Right atrium auricular region (tissue), 2 donors: ENCODE measurements at places on chromosomes 16 and 17. TPM values are rescaled to one million over a fixed set of nuclear protein-coding genes. Genes with fewer than 3 reads are reported as not detected.

- no peak overlapping the region for H3K27ac ChIP-seq
- no peaks in the 10 kb centered on the region for H3K4me1 ChIP-seq
- H3K36me3 ChIP-seq: no peaks in the 10 kb centered on the region
- DNase-seq: no peak
- no peak overlapping the region for H3K4me3 ChIP-seq
Observed at GRCh38 chr17:51667706-51668083, 407.3 kb downstream of the UTP18 start.

DNA sequence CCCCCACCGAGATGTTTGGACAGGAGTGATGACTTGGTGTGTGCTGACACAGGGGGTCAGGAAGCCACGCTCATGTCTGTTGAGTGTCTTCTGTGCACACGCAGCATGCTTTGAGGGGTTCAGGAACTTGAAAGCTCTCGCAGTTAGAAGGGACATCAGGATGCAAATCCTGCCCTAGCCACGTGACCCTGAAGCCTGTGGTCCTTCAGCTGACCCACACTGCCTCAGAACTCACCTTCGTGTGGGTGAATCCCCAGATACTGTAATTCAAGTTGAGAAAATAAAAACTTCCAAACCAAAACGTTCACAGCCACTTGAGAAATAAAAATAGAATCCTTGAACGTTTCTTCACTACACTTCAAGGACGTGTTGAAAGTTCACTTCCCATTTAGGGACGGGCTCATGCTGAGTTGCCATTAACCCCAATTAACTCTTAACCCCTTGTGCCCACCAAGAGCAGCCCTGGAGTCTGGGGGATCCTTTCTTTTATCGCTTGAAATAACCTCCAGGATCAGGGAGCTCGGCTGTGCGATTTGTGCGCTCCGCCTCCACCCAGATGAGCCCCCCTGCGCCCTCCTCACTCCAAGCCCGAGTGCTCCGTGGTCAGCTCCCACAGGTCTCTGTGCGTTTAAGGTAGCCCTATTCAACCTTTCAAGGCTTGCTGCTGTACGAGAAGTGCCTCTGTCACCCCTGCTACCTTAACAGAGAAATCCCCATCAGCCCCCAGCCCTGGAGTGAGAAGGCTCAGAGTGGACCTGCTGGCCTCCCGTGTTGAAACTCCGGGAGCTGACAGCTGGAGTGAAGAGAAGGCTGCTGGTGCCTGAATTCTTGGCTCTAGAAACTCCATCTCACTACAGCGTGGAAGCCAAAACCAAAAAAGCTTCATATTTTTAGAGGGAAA is 36.2 kb upstream of the NAT9 start:
- H3K27ac ChIP-seq: peak overlapping the region; percentile 77
- peak overlapping the region; percentile 34 for H3K4me3 ChIP-seq
- H3K4me1 ChIP-seq: peaks cover 46% of the 10 kb centered on the region
- H3K36me3 ChIP-seq: no peaks in the 10 kb centered on the region
- no peaks in the 10 kb centered on the region for H3K27me3 ChIP-seq

- H3K4me1 ChIP-seq: no peaks in the 10 kb centered on the region
- H3K36me3 ChIP-seq: no peaks in the 10 kb centered on the region
- H3K27me3 ChIP-seq: no peaks in the 10 kb centered on the region
Observed at GRCh38 chr16:3548445-3548844, 28.8 kb downstream of the NLRC3 start.

DNA sequence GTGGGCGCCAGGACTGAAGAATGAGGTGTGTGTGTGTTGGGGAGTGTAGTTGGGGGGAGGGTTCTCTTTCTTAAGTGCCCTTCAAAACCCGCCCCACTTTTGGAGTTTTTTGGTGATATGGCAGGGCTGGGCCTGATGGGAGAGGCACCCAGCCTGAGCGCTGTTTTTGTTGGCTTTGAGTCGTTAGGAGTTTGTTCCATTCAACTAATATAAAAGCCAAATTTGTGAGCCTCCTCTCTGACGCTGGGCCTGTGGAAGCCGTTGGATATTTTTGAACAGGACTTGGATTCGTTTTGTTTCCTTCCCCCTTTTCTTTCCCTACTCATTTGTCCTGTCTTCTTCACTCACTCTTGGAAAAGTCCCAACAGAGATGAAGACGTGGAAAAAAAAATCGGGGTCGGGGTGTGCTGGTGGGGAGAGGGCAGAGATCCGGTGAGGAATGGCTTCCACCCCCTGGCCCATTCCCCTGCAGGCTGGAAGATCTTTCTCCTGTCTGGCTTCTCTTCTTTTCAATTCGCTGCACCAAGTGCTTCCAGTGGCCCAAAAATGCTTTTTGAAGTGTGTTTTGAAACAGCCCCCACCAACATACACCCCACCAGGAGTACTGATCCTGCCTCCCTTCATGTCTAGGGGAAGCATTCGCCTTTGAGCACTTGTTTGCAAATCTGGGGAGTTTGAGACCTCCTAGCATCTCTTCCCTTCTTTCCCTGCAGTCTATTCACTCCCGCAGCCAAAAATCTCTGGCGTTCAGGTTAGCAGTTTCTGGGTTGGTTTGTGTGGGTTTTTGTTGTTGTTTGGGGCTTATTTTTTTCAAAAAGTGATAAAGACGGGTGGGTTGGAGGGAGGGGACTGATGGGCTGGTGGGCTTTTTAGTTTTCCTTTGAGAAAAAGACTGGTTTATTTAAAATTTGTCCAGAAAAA is 2.6 kb downstream of the FZD2 start:
- H3K36me3 ChIP-seq: no peaks in the 10 kb centered on the region
- DNase-seq: no peak
- peak overlapping the region; percentile 37 for H3K27ac ChIP-seq
- H3K4me3 ChIP-seq: no peak overlapping the region
- peaks cover 23% of the 10 kb centered on the region for H3K4me1 ChIP-seq

DNA sequence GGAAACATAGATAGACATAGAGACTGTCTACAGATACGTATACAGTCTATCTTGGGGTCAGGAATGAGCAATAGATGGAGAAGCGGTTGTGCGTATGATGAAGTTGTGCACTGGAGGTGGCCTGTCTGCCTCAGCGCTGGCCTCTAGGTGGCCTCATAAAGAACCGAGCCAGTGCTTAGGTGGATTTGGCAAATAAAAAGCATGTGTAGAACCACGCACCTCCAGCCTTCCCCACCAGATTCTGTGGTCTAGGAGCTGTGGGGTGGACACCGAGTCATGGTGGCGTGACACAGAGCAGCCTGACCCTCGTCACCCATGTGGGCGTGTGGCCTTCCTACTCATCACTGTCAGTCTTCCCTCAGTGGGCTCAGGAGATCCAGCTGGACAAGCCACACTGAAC is 34.0 kb downstream of the PGS1 start:
- peaks cover 95% of the 10 kb centered on the region for H3K4me1 ChIP-seq
- H3K36me3 ChIP-seq: peaks cover 4% of the 10 kb centered on the region
- H3K27me3 ChIP-seq: no peaks in the 10 kb centered on the region
- H3K4me3 ChIP-seq: no peak overlapping the region
- H3K27ac ChIP-seq: peak overlapping the region; percentile 1

GRCh38 chr17:29958947-29959657 is 17.7 kb downstream of the EFCAB5 start:
- DNase-seq: no peak
- H3K27ac ChIP-seq: no peak overlapping the region
- no peaks in the 10 kb centered on the region for H3K27me3 ChIP-seq
- no peaks in the 10 kb centered on the region for H3K36me3 ChIP-seq

- no peaks in the 10 kb centered on the region for H3K4me1 ChIP-seq
- DNase-seq: no peak
- H3K27me3 ChIP-seq: no peaks in the 10 kb centered on the region
- no peak overlapping the region for H3K4me3 ChIP-seq
- H3K27ac ChIP-seq: peak overlapping the region; percentile 82
Observed at GRCh38 chr16:85004587-85005205, 6.6 kb downstream of the ZDHHC7 start.

DNA sequence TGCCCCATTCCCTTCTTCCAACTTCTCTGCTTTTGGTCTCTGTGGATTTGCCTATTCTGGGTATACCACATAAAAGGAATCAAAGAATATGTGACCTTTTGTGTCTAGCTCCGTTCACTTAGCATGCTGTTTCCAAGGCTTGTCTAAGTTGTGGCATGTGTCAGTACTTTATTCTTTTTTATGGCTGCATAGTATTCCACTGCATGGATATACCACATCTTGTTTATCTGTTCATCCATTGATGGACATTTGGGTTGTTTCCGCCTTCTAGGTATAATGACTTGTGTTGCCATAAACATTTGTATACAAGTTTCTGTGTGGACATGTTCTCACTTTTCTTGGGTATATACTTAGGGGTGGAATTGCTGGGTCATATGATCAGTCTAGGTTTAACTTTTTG is 432.6 kb downstream of the MAF start:
- no peak for DNase-seq
- no peaks in the 10 kb centered on the region for H3K27me3 ChIP-seq
- H3K4me3 ChIP-seq: no peak overlapping the region
- no peaks in the 10 kb centered on the region for H3K36me3 ChIP-seq

The MYH2 gene
- total RNA-seq: not detected

The MT1F gene
- total RNA-seq: 3.2 TPM

The ABCC11 gene
- not detected for total RNA-seq

The RSKR gene
- 1.8 TPM for total RNA-seq
